ENCODE measurements at places on chromosomes 2 and 18.
A peak's percentile ranks its signal among the peaks of the same experiment; 100 is the strongest.

GRCh38 chr2:200962811-200963123, 693 bp downstream of the ORC2 start:
- no peak for DNase-seq

DNA sequence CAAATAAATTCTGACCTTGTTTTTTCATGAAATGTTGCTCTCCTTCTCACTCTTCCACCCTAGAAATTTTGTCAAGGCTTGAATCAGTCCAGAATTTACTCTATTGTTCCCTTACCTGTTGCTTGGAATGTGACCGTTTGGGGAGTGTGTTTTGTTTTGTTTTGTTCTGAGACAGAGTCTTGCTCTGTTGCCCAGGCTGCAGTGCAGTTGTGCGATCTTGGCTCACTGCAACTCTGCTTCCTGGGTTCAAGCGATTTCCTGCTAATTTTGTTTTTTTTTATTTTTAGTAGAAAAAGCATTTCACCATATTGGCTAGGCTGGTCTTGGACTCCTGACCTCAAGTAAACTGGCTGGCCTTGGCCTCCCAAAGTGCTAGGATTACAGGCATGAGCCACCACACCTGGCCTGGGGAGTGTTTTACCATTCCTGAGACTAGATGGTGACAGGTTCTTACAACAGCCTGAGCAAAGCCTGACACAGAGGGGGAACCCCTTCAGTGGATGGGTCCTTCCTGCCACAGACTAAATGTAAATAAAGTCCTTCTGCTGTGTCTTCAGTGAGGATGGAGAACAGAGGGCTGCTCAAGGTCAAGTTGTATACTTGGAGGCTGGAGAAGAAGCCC, 52.0 kb downstream of the HAUS1 start:
- no peak for DNase-seq

- no peak for DNase-seq
These were observed 137.0 kb downstream of the DNAH6 start for GRCh38 chr2:84653302-84653701.

- no peak for DNase-seq
These were observed 108.3 kb downstream of the MGAT5 start for GRCh38 chr2:134362152-134362668.

GRCh38 chr18:59874166-59874565, 25.6 kb upstream of the PMAIP1 start:
- no peak for DNase-seq

DNA sequence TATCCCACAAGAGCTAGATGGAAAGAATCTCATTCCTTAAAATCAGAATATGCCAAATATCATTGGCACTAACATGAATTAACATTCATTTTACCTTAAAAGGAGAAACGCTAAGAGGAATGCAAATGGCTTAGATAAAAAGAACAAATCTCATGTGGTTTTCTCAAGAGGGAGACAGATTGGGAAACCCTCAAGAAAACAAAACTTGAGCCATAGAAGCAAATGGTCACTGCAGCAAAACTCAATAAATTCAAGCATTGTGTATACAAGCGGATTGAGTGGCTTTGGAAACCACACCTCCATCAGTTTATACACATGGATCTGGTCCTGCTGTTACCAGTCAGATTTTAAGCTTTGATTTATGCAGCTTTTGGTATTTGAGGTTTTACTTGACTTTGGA, 1331.8 kb upstream of the ZEB2 start:
- DNase-seq, result no peak

DNA sequence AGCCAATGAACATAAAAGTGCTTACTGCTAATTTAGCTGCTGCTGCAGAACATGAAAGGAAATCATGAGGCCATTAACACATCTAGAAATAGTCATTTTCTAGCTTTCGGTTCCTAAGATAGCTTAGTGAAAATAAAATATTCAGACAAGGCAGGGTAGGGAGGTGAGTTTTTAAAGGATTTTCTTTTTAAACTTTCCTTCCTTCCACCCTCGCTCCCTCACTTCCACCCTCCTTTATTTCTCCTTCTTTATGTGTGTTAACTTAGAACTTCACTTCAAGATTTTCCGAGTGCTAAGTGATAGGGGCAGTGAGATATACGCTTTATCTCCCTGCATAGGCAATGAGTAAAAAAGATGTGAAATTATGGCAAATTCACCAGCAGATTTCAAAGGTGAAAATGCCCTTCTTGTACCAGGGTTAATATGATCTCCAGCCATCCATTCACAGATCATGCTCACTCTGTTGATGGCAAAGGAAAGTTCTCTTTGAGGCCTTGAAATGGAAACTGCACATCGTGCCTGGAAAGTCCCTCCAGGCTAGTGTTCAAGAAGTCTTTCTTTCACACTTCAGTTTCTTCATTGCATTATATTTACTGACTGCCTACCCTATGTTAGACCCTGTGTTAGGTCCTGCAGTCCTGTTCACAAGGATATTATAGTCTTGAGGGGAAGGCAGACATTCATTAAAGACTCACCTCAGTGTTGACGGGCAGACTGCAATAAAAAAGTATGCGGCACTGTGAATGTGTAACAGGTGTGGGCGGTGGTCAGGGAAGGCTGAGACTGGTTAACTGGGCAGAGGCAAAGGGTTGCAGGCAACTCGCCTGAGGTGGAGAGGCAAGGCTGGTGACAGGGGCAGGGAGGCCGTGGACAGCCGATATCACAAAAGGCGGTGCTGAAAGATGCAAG, 200.8 kb downstream of the PLCL1 start:
- no peak for DNase-seq

GRCh38 chr2:206801418-206802189, 36.2 kb downstream of the FASTKD2 start:
- no peak for DNase-seq

DNA sequence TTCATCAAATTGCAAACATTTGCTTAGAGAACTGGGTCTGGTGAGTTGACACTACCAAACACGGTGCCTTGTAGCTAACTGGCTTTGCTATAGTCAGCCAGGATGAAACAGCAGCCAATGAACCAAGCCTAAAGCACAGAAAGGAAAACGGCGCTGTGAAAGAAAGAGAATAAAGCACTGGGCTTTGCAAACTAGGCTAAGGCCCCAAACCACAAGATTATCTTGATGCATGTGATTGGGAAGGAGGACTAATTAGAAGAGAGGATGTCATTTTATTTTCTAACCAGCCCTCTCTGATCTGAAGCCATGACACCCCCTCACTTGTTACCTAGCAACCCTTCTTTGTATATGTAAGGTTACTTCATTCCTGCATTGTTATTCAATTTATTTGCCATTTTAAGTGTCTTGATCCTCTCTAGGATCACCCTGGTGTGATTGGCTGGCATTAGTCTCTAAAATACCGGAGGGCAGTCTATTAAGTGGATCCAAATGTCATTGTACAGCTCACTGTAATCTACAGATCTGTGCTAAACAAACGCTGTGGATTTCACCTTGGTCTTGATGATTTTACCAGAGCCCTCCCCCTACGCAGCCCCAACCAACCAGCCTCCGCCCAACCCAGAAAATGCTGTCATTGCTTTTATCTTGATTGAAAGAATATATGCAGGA, 395.4 kb upstream of the ACVR2A start:
- DNase-seq, result peak; percentile 34

DNA sequence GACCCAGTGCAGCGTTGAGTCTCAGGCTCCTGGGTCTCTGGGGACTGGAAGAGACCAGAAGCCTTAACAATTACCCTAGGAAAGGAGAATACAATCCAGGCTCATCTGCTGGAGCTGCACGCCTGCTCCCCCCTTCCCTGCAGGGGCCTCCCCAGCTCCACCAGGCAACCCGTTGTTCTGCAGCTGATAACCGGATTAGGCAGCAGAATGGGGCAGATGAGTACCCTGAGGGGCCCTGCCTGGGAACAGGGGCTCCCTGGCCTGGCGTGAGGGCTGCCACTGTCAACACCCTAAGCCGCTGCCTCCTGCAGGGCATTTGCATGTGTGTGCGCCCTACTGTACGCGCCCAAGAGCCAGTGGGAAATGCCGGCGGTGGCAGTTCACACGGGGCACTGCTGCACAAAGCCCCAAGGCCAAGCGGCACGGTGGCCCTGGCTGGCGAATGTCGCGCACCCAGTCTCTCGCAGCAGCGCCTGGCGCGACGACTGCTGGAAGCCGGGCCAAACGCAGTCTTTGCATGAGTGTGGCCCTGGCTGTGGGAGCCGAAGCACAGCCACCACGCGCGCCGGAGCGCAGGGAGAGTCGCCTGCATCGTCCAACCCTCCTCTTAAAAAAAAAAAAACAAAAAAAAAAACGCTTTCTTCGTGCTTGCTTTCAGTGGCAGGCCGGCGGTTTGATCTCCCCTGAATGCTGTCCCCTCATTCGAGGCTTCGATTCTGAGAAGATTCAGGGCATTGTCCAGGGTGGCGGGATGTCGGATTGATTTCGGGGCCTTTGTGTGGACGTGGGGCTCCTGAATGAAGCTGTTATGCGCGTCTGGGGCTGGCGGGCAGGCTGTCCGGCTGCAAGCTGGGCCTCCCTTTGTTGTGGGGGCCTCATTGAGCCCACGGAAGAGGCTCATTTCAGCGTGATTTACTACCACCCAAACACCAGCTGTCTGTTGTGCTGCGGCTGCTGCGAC, 63.8 kb downstream of the SETBP1 start:
- DNase-seq, result no peak

DNA sequence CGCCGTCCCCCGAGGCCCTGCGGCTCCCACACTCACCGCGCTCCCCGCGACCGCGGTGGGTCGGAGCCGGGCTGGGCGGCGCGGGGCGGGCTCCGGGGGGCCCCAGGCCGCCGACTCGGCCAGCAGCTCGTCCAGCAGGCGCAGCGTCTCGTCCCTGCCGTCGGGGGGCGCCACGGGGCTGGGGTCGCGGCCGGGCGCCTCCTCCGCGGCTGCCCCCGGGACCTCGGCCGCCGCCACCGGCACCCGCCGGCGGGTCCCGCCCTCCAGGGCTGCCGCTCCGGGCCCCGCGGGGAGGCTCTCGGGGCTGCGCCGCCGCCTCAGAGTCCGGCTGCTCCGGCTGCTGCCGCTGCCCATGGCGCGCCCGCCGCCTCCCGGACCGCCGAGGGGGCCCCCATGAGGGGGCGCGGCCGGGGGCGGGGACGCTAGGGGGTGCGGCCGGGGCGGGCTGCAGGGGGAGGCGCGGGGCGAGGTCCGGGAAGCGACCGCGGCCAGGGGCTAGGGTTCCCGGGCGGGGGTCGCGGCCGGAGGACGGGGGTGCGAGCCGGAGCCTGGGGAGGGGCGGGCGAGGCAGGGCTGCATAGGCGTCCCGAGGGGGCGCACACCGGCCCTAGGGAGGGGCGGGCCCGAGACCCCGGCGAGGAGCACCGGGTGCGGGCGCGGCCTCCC, at the start of gene CYS1:
TSS of gene CYS1 (minus strand) at position 542 of the 666 bp plus-strand sequence. CDS start at position 354, 188 bp downstream.
- DNase-seq, result no peak

- DNase-seq, result no peak
These were observed 115.6 kb upstream of the OTOS start for GRCh38 chr2:240255811-240256703.

DNA sequence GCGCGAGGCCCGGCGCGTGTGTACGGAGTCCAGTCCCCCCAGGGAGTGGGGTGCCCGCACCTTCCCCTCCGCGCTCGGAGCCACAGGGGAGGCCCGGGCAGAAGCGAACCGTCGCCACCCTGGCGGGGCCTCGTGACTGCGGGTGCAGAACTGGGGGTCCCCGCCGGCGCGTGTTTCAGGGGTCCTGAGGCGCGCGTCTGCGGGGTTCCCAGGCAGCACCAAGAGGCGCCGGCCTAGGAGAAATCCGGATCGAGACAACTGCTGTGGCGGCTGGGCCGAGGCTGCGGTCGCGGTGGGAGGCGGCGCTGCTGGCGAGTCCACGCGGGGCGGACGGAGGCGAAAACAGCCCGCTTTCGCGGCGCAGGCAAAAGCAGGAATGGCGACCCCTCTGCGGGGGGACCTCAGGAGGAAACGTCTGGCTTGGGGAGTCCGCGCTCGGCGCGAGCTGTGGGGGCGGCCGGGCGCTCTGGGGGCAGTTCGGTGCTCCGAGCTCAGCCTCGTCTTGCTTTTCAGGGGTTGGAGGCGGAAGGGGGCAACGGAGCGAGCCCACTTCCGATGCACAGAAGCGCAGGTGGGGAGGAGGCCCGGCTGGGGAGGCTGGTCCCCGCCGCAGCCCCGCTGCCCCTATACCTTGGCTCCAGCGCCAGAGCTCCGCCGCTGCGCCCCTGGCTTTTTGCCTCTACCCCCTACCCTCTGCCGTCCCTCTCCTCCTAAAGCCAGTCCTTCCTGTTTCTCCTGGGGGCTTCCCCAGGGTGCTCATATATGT, 81.5 kb upstream of the LDLRAD4 start:
- DNase-seq, result peak; percentile 58

- no peak for DNase-seq
These were observed 1.1 kb upstream of the MAB21L4 start for GRCh38 chr2:240896871-240897692.

DNA sequence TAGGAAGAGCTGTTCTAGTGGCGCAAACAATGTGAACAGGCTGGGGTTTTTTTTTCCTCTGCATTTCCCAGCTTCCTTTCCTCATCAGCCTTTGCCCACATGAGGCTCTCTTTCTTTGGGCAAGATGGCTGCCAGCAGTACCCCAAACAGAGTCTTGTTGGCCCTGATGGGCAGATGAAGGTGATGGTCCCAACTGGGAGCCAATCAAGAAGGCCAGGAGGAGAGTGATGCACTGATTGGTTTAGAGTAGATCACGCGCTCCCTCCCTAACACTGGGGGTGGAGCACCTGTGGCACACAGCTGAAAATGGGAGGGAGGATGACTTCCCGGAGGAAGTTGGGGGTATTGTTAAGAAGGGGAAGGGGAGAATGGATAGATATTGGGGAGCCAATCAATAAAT, 96.3 kb upstream of the FZD7 start:
- no peak for DNase-seq

- no peak for DNase-seq
These were observed 51.6 kb downstream of the APOB start for GRCh38 chr2:20992201-20992711.

DNA sequence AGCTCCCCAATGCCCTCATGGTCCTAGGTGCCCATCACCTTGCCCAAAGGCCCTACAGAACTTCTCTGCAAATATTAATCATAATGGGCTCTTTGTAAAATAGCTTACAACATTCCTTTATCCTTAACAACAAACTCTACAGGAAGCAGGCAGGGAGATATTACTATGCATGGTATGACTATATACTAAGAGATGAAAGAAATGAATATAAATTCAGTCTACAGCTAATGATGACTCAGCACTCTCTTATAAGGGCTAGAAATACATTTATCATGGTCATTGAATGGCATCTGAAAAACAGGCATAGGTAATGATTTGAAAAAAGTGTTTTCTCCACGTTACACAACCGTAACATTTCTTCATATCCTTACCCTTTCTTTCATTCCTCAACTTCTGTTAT, 254.8 kb upstream of the DSEL start:
- no peak for DNase-seq

DNA sequence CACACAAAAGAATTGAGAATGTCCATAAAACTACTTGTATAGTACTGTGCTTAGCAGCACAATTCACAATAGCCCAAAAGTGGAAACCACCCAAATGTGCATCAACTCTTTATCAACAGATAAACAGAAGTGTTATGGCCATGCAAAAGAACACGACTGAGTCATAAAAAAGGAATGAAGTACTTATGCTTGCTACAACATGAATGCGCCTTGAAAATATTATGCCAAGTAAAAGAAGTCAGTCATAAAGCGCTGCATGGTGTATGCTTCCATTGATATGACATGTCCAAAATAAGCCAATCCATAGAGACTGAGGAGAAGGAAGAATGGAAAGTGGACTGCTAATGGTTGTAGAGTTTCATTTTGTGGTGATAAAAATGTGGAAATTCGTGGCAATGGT, 12.1 kb upstream of the MAP2 start:
- DNase-seq, result no peak

Measured in CD4-positive, alpha-beta T cell (primary cell).